ENCODE measurements at places on chromosomes 5 and 9.

DNA sequence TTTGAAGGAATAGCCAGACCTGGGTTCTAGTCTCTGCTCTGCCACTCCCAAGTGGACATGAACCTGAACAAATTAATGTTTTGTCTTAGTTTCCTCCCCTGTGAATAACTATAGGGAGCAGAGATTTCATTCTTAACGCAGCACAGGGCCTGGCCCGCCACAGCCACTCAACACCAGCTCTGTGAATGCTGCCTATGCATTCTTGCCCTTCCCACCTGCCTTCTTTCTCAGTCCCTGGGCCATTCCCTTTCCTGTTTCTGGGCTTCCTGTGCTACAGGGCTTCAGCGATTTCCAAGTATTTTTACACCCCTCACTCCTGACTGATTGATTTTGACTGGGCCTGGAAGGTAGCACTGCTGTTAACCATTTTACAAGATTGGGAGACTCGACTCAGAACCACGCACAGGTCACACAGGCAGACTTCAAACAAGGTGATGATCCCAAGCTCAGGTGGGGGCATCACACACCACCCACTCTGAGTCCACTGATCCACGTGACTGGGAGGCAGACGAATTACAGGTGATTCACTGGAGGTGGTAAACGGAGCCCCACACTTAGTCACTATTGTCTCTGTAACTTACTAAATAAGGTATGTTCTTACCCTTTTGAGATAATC, 21.4 kb downstream of the PTPN3 start:
- no peak for DNase-seq

- DNase-seq: peak; percentile 85
These were observed 24.4 kb upstream of the RASA1 start for GRCh38 chr5:87243161-87243844.

DNA sequence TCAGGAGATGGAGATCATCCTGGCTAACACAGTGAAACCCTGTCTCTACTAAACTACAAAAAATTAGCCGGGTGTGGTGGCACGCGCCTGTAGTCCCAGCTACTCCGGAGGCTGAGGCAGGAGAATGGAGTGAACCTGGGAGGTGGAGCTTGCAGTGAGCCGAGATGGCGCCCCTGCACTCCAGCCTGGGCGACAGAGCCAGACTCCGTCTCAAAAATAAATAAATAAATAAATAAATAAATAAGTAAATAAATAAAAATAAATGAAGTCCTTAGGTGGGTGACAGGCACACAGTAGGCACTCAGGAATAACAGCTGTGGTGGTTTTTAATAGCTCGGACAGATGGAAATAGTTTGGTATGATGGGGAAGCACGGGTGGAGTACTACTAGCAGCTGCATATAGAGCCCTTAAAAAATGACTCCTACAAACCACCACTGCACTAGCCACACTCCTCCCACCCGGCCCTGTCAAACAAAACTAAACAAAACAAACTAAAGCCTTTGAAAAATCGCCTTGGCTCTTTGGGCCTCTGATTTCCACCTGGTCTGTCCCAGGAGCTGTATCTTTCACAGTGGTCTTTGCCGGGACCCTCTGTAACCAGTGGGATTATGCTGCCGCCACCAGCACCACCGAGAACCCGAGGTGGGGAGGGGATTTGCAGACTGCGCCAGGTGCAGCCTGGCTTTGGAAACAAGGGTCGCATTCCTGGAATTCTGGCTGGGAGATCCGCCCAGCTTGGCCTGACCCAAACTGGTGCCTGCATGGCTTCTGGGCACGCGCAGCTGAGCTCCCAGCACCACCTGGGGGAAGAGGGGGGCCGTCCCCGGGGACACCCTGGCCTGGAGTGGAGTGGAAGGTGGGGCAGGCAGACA, 5.1 kb upstream of the WDR5 start:
- DNase-seq: no peak

GRCh38 chr5:153365547-153365946, 124.9 kb upstream of the GRIA1 start:
- no peak for DNase-seq

DNA sequence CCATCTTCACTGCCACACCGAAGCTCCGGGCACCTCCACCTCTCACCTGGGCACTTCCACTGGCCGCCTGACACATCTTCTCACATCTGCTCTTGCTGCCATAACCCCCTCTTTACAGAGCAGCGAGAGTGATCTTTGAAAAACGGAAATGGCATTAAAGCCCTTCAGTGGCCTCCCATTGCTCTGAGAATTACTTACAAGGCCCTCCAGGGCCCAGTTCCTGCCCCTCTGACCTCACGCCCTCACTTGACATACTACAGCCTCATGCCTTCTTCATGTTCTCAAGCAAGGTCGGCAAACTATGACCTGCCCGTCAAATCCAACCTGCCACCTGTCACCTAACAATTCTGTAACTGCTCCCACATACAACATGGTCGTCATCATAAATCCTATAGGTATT, 187.3 kb downstream of the NR3C1 start:
- DNase-seq: no peak

DNA sequence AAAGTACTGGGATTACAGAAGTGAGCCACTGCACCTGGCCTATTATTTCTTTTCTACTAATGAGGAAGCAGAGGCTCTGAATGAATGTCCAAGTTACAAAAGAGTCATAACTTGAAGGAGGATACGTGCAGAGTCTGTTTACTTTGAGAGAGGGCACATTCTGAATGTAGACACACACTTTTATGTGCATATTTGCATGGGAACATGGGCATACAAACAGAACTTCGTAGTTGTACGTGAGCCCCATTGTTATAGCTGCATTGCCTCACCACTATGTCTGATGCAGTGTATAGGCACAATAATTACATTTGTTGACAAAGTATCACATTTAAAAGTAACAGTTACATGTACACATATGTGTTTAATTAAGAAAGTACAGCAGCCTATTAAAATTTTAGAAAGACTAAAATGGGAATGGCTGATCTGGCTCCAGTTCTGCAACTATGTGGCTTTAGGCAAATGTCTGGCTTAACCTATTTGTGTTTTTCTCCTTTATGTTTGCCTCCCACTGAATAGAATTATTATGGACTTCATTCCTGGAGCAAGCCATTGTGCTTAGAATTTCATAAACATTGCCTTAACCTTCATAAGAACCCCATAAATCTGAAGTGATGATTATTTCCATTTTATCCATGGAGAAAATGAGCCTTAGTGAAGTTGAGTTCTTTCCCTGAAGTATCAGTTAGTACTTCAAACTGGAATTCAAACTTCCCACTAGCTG, 3.0 kb upstream of the DPYSL3 start:
- no peak for DNase-seq

DNA sequence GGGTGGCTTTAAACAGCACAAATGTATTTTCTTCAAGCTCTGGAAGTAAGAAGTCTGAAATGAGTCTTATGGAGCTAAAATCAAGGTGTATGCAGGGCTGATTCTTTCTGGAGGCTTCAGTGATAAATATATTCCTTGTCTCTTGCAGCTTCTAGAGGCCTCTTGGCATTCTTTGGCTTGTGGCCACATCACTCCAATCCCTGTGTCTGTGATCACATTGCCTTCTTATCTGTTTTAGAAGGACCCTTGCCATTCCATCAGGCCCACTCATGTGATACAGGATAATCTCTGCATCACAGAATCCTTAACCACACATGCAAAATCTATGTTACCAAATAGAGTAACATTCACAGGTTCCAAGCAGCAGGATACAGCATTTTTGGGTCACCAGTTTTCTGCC, 917.8 kb upstream of the C9orf72 start:
- no peak for DNase-seq

DNA sequence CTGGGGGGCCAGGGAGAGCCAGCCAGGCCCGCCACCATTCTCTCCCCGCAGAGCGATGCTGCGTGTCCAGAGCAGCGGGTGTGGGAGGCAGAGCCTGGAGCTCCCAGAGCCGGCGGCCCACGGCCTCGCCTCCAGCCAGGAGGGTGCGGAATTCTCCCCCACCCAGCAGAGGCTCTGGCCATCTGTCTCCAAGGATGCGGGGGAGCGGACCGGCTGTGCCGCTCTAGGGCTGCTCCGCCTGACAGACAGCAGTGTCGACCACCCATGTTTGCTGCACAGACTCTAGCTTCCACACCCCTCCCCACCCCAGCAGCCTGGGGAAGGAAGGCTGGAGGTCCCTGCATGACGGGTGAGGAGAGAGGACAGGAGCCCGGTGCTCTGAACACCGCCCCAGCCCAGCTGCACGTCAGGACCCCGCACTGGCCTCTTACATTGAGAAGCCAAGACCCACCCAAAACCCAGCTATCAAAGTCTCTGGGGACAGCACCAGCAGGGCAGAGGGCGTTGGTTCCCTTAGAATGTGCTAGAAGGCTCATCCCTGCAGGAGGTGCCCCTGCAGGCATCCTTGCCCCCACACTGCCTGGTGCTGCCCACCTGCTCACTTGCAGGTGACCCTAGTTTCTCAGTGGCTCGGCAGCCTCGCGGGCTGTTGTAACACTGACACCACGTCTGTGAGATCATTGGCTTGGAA, 29.7 kb upstream of the FCN1 start:
- no peak for DNase-seq
